ENCODE measurements at places on chromosomes 7 and 10.
A peak's percentile ranks its signal among the peaks of the same experiment; 100 is the strongest.

DNA sequence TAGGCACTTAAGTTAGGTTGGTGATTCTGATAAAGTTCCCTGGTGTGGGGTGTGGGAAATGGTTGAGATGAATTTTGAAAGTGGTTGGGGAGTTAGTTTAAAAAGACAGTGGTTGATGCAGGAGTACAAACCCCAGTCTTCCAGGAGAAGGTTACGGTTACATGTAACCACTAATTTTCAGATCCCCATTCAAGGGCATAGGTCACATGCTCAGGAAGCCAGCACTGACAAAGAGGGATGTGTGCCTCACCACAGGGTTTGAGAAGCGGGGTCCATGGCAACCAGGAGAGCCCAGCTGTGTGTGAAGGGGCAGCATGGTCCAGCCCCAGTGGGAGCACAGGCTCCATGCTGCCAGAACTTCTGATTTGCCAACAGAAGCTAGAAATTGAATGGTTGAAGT, 144.2 kb downstream of the MDFIC start:
- no peak for DNase-seq

- no peak for DNase-seq
These were observed 3.5 kb upstream of the GNGT1 start for GRCh38 chr7:93902777-93903423.

DNA sequence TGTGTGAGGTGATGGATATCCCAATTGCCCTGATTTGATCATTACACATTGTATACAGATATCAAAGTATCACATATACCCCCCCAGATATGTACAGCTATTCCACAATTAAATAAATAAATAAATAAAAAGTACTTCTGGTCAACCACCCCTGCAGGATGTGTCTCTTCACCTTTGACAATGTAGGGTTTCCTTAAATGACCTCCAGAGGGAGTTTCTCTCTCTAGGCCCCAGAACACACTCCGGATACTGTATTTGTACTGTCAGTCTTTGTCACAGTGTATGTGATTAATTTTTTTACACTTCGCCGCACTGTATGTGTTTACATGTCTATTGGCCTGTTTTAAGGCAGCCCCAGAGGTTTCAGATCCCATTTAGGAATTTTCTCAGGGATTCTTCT, 123.6 kb downstream of the ADCYAP1R1 start:
- DNase-seq, result no peak

DNA sequence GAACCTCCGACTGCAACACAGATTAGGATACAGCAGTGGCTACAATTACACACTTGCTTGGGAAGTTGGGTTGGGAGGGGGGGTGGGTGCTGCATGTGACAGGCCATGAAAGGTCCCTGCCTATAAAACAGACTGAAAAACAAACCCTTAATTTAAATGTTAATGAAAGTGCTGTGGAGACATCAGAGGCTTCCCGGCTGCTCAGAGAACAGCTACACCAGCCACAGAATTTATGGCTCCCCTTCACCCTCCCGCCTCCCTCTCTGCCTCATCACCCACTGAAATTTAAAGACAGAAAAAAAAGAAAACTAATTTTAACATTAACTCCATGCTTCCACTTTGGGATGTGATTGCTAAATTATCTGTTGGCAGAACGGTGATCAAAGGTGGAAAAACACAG, 34.7 kb downstream of the FBXW4 start:
- no peak for DNase-seq

DNA sequence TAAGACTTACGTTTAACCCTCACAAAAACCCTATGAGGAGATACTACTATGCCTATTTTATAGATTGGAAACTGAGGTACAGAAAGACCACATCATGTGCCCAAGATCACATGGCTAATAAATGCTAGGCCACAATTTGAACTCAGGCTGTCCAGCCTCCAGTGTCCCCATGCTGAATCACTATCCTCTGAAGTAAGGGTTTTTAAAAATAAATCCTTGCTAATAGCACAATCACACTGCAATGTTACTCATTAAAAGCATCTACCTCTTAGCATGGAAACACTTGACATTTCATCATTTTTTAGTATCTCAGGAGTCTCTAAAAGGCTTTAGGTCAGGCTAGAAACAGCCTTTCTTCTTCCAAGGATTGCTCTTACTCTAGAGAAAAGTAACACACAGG, 50.0 kb upstream of the PPP1R3C start:
- DNase-seq, result no peak

DNA sequence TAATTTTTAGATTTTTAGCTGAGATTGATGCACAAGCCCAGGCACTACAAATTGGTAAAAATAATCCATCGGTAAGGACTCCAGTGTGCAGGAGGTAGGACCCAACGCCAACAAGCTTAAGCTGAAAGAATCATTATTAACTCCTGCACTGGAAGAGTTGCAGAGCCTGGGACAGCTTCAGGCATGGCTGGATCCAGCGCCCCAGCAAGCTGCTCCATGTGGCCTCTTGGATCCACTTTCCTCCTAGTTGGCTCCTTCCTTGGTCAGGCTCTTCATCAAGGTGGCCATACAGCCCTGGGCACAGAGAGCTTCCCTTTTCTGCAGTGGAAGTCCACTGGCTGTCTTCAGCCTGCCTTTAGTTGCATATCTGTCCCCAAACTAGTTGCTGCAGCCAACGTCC, 497.4 kb upstream of the FOXK1 start:
- no peak for DNase-seq

DNA sequence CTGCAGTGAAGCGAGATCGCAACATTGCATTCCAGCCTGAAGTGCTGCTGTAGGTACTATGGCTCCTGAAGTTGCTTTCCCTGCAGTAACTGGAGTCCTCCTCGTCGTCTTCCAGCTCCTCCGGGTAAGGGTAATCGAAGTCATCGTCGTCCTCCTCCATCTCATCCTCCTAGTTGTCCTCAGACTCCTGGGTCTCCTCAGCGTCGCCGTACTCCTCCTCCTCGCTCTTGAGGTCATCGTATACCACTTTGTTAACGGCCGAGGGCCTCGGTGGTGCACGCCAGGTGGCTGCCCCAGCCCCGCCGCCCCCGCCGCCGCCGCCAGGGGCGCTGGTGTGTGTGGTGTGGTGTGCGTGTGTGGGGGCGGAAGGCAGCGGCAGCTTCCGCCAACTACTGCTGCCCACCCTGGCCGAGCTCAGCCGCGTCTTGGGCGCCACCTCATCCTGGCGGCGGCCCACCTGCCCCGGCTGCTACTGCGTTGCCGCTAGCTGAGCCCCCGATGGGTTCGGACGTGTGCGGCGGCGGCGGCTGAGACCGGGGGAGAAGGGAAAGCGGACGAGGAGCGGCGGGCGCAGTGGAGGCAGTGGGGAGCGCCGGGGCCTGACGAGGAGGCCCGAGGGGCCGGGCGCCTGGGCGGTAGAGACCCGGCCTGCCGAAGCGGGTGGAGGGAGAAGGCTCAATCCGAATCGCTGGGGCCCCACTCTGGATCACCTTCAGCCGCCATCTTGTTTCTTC, 11.8 kb upstream of the ACBD5 start:
- DNase-seq, result peak; percentile 82

GRCh38 chr7:33258491-33258951, 129.2 kb downstream of the BBS9 start:
- no peak for DNase-seq

DNA sequence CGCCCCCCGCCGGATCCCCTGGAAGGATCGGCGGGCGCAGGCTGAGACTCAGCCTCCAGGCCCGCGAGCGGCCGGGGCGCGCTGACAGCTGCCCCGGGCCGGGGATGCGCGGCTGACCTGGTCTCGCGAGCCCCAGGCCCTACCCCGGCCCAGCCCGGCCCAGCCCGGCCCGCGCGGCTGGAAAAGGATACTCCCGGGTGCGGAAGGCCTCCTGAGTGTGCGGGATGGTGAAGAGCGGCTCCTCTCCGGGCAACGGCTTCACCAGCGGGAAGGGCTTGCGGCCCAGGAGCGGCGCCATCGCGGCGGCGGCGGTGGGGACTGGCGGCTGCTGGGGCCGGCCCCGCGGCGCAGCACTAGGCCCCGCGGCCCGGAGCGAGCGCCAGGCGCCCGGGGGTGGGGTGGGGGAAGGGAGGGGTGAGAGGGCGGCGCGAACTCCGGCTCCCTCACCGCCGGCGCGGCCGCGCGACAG, 423 bp downstream of the BAZ1B start:
- no peak for DNase-seq

DNA sequence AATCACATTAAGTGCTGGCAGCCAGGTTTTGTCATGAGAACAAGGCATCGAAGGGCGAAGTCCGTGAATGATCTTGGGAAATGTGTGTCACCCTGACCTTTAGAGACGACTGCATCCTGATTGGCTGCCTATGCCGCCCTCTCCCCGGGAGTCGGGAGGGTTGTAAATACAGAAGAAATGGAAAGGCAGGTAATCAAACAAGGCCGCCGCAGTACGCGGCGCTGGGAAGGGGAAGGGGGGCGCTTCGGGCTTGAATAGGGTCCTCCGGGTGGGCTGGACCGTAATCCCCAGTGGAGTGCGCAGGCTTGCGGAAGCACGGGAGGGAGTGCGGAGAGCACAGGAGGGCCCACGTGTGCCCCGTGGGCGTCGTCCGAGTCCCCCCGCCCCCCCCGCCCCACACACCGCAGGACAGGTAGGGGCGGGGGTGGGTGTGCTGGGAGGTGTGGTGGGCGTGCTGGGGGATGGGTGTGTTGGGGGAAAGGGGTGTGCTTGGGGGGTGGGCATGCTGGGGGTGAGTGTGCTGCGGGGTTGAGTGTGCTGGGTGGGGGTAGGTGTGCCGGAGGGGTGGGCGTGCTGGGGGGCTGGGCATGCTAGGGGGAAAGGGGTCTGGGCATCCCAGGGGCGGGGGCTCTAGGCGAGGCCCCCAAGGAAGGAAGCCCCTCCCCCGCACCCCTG, 169.4 kb downstream of the ARHGAP12 start:
- peak; percentile 58 for DNase-seq

DNA sequence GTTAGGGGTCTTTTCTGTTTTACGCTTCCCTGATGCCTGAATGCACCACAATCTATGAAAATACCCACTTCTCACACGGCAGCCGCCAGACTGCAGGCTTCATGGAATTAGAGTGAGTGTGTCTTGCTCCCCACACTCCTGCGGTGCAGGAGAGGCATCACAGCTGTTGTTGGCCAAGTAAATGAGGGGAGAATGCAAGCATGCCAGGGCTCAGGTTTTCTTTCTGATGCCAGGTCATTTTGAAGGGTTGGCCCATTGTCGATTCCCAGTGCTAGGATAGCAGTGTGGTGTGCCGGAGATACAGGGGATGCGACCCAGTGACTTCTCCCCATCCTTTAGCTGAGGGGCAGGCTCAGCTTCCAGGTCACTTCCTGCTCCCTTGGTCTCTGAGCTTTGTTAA, 16.3 kb downstream of the CXCL12 start:
- DNase-seq, result no peak

- no peak for DNase-seq
These were observed 24.1 kb upstream of the PDGFA start for GRCh38 chr7:543501-544337.

DNA sequence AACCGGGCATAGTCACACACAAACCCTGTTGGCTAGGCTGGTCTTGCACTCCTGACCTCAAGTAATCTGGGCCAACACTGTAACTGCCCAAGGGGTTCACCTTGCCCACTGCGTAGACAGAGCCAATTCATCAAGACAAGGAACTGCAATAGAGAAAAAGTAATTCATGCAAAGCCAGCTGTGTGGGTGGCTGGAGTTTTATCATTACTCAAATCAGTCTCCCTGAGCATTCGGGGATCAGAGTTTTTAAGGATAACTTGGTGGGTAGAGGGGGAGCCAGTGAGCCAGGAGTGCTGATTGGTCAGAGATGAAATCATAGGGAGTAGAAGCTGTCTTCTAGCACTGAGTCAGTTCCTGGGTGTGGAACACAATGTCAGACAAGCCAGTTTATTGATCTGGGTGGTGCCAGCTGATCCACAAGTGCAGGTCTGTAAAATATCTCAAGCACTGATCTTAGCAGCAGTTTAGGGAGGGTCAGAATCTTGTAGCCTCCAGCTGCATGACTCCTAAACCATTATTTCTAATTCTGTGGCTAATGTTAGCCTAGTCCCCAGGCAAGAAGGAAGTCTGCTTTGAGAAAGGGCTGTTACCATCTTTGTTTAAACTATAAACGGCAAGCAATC, 15.6 kb upstream of the FXYD4 start:
- no peak for DNase-seq

GRCh38 chr10:125156196-125156595, 4.2 kb downstream of the CTBP2 start:
- no peak for DNase-seq

DNA sequence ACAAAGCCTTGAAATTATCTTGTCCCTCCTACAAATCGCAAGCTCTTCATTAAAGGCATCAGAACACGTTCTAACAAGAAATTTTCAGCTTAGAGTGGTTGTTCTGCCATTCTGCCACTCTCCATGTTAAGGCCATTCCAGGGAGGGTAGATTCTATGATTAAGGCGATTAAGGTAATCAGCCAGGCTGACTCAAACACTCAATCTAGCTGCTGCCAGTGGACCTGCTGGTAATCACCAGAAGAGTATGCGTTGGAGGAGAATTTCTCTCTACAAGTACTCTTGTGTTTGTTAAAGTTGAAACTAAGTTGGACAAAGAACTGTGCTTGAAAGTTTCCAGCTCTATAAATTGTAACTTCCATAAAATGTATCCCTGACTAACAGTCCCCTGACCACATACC, 149.2 kb upstream of the COL1A2 start:
- DNase-seq, result no peak

- no peak for DNase-seq
These were observed 21.5 kb upstream of the GGCT start for GRCh38 chr7:30526163-30526562.

DNA sequence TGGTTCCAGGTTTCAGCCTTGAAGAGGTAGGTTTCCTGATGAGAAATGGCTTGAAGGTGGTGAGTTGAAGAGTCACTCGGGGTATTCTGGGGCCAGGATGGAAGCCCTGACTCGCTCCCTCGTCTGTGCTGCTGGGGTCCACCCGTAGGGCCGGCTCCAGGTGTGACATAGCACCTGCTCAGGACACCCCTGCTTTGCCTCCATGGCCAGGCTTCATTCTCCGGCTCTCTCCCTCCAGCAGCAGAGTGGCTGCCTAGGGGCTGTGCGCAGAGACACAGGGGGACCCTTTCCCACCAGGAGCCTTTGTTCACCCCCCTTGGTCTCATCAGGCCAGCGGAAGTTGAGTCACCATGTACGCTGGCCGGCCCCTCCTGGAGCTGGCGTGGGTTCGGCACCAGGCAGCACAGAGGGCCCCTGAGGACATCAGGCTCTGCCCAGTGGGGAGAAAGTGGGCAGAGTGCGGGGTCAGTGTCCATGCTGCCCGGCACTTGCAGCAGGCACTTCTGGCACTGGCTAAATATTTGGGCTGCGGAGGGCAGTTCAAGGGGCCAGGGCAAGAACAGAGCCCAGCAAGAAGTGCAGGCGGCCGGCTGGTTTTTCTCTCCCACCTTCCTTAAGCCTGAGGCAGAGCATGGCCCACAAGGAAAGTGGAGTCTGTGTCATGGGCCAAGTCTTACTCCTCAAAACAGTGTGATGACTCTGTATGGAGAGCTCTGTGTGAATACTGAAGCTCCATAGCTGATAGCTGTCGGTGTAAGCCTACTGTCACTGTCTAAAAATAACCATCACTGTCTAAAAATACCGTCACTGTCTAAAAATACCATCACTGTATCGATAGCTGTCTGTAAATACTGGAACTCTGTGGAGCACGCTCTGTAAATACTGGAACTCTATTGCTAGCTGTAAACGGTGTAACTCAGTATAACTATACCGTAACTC, 3.7 kb upstream of the PRKAR1B start:
- no peak for DNase-seq

- DNase-seq, result no peak
These were observed 558.2 kb upstream of the GALNT17 start for GRCh38 chr7:70573696-70574095.
